ENCODE measurements at places on chromosomes 5 and 9. TPM values are rescaled to one million over a fixed set of nuclear protein-coding genes. Genes with fewer than 3 reads are reported as not detected.

DNA sequence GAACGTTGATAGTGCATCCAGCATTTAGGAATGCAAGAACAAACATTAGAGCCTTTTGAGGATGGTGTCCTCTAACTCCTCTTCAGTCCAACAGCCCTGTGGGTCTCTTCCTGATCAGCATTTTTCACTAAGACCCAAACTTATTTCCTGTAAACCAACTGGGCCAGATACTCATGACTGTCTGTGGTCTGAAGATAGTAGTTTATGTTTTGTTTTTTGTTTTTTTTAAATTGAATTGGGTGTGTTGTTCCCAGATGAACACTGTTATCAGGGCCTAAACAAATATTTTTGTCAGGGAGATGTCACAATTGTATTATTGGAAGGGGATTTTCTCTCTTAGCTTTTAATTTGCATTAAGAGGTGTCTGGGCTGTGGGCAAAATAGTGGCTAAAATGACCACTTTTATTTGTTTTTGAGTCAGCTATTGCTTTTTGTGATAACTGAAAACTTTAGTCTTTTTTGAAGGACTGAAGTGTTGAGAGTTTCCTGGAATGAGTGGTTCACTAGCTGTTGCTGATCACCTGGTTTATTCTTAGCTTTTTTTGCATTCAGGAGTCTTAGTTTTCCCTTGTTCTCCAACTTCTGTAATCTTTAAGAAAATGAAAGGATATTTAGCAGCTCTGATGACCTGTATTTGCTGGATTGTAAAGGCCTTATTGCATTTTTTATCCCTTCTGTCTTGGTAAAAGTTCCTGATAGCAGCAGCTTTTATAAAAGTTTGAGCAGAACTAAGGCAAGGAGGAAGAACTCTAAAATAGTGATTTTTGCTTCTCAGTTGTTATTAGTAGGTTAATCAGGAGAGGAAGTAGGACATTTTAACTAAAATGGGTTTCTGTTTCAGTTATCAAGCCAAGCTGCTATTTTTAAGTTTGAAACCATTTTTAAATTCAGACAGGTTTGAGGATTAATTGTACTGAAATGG is 5.5 kb downstream of the MAN2A1 start:
- no peak for DNase-seq

DNA sequence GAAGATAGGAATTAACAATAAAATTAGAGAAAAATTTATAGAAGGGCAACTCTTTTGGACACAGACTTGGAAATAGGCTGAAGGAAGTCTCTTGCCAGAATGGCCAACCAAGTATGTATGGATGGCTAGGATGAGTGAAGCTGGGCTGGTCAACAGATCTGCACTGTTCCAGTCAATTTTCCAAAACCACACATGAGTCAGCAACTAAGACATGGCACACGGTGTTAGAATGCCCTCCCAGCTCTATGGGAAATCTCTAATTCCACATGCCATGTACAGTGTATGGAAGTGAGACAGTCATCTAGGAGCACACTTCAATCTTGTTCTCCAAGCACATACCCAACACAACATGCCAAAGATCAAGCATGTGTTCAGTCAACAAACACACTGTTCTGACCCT is 129.6 kb downstream of the GLIS3 start:
- DNase-seq, result no peak

DNA sequence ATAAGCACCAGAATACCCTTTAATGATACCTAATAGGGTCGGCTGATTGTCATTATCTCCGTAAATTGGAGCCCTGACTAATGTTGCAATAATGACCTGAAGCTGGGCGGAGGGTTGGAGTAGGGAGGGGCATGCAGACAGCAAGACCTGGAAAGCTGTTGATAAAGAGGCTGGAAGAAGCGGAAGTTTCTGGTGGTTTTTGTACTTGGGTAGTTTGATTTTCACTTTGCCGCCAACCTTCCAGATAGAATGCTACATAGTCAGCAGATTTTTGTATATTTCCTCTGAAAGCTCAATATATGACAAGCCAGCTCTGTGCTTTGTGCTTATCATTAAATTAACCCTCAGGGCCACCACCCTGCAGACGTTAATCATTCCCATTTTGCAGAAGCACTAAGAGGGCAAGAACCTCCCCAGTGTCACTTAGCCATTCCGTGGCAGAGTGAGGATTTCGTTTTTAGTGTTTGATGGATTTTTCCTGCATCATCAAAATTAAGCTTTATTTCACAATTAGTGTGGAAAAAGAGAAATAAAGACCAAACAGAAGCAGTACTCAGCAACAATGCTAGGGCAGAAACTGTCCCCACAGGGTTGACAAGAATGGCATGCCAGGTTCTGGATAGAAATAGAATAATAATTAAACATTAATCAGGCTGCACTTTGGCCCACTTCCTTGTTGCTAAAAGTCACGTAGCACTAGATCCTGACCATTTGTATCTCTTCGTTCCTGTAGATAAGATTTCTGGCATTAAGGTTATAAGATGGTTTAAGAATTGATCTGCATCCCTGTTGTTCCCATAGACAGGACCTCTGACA is 34.7 kb downstream of the DIRAS2 start:
- no peak for DNase-seq

DNA sequence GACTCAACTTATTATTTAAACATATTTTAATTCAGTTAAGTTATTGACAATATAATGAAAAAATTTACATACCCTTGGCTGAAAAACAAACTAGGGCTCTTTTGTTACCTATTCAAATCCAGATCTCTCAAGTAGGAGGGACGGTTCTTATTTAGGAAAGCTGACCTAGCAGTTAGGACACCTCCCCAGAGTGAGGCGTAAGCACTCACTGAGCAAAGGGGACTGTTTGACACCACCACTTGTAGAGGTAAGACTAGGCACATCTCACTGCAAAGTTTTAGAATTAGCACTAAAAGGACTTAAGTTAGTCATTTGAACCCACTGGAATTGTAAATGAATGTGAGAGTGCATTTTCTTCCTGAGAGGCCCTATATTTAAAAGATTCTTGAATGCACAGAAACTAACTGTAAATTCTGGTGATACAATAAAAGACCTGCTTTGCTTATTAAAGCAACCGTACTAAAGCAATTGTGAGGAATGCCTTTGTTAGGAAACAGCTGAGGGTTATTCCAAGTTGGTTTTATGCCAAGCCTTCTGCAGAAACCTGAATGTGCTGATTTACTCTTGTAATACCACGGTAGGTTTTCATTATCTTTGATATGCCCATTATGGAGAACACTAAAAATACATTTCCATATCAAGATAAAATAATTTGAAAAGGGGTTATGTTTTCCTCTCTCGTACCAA is 16.2 kb downstream of the HACD4 start:
- no peak for DNase-seq

QSOX2 gene
- 20.9 TPM for total RNA-seq
